ENCODE measurements at places on chromosomes 2 and 18.
A peak's percentile ranks its signal among the peaks of the same experiment; 100 is the strongest.

DNA sequence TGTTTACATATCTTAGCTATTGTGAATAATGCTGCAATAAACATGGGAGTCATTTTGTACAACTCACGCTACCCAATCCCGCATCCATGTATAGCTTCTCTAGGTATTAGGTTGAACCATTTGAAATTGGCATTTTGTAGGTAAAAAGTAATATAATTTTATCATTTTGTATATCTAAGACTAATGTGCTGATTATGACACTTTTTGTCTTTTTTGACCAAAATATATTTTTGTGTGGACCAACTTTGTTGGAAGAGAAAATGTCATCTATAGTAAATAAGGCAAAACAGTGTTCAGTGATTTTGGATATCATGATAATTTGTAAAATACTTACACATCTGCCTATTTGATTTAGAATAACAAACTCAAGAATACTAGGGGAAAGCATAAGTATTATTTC is 150.7 kb downstream of the MAP2 start:
- no peak for DNase-seq

GRCh38 chr2:45714679-45715078 is 63.2 kb downstream of the PRKCE start:
- no peak for DNase-seq

DNA sequence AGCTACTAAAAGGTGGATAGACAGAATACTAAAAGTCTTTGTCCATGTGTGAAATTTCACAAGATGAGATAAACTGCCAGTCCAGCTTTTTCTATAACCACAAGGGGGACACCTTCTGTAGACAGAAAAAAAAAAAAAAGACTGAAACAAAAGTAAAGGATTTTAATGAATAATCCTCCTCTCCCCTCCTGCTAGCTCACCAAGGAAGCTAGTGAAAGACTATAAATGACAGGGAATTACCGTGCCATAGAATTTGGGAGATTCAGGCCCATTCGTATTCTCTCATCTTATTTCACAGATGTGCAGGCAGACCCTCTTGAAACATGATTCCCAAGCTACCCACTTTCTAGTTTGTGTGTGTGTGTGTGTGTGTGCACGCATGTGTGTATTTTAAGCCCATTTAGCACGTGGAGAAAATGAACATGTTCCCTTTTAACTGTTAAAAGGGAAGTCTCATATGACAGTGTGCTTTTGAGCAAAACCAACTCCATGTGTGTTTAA is 36.3 kb upstream of the SLC8A1 start:
- DNase-seq: no peak

- no peak for DNase-seq
These were observed 58.8 kb upstream of the NXPH2 start for GRCh38 chr2:138838851-138839620.

DNA sequence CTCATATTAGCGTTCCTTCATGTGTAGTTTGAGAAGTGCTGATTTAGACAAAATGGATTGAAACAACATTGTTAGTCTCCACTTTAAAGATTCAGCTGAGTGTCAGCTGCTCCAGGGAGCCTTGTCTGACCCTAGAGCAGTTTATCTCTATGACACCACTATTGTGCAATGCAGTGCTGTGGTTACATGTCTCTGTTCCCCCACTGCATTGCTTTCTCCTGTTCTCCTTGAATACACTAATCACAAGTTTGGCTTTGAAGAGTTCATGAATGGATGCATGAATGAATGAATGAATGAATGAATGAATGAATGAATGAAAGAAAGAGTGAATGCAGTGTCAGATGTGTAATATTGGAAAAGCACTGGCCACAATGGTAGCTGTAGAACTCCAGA is 38.3 kb downstream of the GCG start:
- DNase-seq: no peak

GRCh38 chr18:66616523-66616983 is 12.7 kb upstream of the CDH19 start:
- no peak for DNase-seq

DNA sequence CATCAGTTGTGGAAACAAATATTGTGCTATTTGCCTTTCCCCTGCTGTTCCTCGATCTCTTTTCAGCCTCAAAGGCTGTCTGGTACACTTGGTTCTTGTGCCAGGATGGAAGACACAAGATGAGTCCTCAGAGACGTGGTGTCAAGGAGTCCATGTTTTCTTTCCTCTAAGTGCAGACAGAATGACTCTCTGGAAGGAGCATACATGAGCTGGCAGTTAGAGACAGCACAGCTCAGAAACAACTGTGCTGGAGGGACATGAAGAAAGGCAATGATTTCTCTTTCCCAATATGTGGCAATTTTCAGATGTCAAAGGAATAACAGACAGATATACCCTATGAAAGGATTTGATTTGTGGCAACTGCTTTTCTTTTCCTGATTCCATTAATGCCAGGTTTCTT is 162.2 kb downstream of the AFF3 start:
- DNase-seq: no peak

DNA sequence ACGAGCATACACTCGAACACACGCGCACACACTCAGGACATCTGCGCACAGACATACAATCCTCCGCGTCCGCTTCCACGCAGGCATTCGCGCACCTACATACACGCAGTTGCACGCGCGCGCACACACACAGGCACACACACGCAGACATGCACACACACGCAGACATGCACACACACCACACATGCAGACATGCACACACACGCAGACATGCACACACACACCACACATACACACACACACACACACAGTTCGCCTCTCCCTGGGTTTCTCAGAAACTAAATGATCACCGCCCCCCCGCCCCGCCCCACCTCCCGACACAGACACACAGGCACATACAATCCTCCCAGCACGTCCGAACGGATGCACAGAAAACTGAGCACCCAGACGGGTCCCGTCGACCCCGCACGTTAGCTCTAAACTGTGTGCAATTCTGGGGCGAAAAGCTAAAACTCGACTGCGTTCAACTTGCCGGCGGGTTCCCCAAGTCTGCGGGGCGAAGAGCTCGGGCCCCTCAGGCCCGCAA is 1.0 kb downstream of the EPHA4 start:
- DNase-seq: no peak

- no peak for DNase-seq
These were observed 71.0 kb downstream of the PDE1A start for GRCh38 chr2:182355815-182356214.

GRCh38 chr2:146764301-146764700 is 1080.5 kb upstream of the ACVR2A start:
- no peak for DNase-seq

GRCh38 chr18:42442656-42443055 is 487.6 kb downstream of the PIK3C3 start:
- DNase-seq: no peak

- no peak for DNase-seq
These were observed 10.4 kb downstream of the CAVIN2 start for GRCh38 chr2:191836471-191836852.

DNA sequence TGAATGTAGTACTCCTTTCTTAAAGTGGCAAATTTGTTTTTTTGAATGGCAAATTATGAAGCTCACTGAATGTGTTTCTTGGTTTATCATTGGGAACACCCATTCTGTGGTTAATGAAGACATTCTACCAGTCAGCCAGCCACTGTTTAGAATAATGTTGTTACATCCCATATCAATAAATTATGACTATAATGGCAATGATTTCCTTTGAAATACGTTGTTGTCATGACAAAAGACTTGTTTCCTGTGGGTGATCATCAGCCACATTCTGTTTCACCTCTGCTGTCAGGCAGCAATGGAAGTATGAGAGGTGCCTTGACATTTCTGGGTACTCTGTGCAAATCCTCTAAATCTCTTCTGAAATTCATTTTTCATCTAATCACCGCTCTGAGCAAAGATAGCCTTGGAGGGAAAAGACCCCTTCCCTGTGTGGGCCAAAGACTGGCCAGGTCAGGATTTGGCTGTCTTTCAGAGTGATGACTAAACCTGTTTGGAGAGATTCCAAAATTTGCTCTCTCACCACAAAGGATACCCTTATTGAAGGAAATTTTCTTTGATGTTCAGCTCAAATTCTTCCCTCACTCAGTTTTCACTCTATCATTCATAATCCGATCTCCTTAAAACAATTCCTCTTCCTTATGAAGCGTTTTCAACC is 869.2 kb downstream of the BCL11A start:
- DNase-seq: no peak

DNA sequence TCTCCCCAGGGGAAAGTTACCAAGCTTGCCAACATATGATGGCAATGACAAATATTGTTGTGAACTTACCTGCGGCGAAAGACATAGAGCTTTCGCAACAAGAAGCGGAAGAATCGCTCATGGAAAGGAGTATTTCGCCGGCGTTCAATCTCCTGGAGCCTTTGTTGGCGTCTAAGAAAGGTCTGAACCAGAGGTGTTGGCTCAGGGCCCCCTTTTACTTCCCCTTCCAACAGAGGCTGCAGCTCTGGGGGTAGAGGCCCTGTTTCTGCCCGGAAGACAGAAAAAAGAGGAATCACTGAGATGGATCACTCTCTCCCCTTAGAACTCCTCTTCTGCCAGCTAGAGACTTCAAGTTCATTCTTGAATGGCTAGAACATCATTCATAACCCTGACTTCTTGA is 10.8 kb downstream of the GGCX start:
- no peak for DNase-seq

GRCh38 chr2:168874368-168875054 is 15.7 kb downstream of the SPC25 start:
- no peak for DNase-seq

- DNase-seq: no peak
These were observed 12.5 kb upstream of the ATOH8 start for GRCh38 chr2:85741211-85741832.

DNA sequence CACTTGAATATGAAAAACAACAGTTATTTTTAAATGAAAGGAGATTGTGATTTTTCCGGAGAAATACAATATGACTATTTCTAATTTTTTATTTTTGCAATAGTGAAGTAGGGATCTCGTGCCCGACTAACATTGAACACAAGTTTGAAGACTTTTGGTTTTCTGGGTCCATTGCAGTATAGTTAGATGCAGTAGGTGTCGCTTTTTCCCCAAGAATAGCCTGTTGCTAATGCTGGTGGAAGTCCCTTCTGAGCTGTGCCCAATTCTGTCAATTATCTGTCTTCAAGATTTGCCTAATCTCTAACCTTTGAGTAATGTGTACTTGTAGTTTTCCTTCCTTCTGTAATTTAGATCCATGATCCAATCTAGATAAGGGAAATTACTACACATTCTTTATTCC is 36.5 kb downstream of the SEMA4F start:
- peak; percentile 37 for DNase-seq

- DNase-seq: no peak
These were observed 60.0 kb downstream of the SLC16A14 start for GRCh38 chr2:230008708-230009066.

DNA sequence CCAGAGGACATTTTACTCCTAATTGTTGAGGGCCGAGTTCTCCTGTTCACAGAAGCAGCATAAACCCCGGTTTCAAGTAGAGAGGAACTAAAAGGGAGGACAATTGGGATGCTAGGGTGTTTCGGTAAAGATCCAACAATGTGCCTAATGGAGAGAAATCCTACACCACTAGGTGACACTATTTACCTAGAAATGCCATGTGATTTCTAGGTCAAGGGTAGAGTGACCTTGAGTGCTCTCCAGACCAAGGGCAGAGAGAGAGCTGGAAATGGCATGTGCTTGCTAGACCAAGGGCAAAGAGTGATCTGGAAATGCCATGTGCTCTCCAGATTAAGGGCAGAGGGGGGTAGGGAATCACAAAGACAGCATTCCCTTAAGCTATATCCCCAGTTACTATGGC is 472.0 kb downstream of the DCDC2C start:
- DNase-seq: no peak

DNA sequence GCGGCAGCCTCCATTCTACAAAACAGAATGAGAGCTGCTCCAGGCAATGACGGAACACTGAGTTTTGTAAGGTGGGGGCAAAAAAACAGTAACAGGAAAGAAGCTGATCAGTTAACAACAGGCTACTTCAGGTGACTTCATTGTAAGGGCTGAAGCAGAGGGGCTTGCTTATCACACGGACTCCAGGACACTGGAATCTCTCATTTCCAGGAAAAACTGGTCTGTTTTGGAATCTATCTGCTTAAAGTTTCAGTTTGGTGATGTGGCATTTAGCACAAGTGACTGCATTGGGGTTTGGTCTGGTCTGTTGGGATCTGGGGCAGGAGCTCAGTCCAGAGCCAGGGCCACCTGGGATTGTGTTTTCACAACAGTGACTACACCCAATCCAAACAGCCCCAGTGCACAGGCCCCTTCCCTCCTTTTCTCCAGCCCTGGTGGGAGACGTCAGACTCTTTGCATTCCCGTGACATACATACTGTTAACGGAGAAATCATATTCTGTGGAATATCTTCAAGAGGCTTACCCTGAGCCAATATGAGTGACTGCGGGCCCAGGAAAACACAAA is 14.1 kb downstream of the AMER3 start:
- DNase-seq: no peak

GRCh38 chr18:26088487-26088886 is 1.9 kb downstream of the SS18 start:
- no peak for DNase-seq

DNA sequence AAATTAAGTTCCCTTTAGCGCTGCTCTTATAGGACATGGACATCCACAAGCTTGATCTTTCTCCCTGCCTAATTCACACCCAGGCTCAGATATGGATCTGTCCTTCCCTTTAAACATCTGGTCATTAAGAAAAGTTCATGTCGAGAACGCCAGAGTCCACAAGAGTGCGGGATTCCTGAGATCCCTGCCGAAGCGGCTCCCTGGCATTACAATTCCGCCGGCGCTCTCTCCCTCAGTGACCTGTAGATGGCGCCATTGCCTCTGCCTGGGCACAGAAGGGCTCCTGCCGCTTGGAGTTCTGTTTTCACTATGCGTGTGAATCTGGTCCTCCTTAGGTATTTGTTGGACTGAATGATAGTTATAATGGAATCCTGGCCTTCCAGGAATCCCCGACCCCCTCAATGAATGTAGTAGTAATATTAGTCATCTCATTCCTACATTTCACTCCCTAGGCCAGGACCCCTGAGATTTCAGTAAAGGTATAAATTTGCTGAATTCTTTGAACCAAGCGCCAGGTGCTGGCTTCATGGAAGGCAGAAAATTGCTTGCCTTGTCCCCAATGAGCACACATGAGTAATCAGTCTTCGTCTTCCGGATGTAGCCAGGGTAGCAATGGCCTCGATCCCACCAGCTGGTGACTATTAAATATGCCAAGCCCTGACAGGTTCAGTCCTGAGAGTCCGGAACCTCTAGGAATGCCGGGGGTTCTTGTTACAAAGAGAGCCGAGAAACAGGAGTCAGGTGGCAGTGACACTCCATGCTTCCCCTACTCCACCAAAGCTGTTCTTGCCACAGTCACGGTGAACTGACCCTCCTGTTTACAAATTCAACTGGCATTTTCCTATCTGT is 26.4 kb upstream of the CD207 start:
- DNase-seq: peak; percentile 40
